ENCODE measurements at places on chromosomes 7 and 10.
A peak's percentile ranks its signal among the peaks of the same experiment; 100 is the strongest.

- DNase-seq = no peak
Measured at GRCh38 chr10:42941790-42942189, 135.1 kb upstream of the RET start.

DNA sequence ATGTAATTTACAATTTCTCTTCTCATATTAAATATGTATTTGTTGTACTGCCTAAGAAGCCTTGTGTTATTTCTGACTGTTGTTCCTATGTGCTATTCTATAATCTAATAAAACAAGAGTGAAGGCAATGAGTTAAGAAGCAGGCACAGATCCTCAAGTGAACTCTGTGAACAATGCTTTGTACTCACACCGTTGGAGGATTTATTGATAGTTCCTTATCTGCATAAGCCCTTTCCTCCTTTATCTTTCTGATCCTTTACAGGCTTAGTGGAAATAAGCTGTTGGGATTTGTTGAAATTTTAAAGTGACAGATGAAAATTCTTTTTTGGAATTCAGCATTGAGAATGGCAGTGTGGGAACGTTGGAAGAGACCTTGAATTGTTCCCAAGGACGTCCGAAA is 329.6 kb upstream of the NPVF start:
- no peak for DNase-seq

GRCh38 chr7:47818796-47819606 is 129.3 kb downstream of the PKD1L1 start:
- peak; percentile 71 for DNase-seq

DNA sequence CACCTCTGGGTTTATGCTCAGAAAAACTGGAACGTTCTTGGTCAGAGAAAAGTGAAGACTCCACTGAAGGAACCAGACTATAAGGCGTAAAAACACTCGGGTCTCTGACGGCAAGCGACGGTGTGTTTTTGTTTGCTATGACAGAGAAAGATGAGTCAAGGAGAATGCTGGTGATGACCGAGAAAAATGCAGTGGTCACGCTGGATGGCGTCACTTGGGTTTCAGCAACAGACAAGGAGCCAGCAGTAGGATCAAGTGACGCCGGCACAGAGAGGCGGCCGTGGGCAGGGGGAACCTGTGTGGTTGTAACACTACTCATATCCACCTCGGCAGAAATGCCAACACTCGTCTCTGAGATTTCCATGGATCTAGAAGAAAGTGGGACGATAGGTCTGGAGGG is 63.4 kb downstream of the KIAA1549 start:
- no peak for DNase-seq

- DNase-seq = no peak
Measured at GRCh38 chr7:55526770-55527169, 45.5 kb downstream of the VOPP1 start.

DNA sequence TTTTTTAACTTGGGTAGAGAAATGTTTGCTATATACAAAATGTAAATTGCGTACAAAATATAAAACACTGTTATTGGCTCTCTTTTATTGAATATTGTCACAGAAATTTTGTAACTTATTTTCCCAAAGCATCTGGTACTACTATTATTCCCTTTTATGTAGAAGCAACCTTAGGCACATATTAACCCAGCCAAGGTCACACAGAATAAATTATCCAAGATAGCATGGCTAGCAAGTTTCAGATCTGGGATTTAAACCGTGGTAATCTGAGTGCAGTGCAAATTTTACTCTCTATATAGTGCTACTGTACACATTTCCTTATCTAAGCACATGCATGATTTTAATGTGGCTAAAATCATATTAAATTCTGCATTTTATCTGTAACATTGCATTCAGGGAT is 1190.5 kb upstream of the LRRTM3 start:
- no peak for DNase-seq

GRCh38 chr10:132538031-132538789 is 623 bp downstream of the INPP5A start:
- DNase-seq = no peak

GRCh38 chr10:132497063-132497680 is 40.4 kb upstream of the INPP5A start:
- DNase-seq = no peak

DNA sequence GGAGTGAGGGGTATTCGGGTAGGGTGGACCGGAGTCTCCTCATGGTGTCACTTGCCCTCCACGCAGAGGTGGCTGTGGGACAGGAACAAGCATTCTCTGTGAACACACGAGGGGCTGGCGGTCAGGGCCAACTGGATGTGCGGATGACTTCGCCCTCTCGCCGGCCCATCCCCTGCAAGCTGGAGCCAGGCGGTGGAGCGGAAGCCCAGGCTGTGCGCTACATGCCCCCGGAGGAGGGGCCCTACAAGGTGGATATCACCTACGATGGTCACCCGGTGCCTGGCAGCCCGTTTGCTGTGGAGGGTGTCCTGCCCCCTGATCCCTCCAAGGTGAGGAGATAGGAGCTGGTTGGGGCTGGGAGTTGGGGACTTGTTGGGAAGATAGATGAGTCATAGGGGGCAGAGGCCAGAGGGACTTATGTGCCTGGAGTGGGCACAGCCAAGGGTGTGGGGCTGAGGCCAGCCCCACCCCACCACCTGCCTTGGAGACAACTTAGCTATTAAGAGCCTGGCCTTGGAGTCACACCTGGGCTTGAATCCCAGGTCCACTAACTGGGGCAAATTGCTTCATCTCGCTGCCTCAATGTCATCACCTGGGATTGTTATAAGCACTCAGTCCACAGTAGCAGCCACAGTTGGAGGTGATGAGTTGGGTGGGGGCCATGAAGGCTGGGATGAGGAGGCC is 13.9 kb downstream of the FLNC start:
- no peak for DNase-seq

DNA sequence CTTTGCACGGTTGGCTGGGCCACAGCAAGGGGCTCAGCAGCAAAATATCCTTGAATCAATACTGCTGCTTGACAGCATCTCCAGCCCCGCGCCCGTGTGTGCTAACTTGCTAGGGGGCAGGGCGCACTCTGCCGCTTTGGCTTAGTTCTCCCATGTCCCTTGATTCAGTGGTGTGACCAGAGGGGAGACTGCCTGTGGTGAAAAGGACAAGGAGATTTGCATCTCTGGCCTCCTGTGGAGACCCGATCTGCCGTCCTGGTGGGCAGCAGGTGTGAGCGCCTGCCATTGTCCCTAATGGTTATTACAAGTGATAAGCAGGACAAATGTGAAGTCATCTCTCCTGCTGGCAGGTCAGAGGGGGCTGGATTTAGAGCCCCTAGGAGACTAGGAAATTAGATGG is 500.2 kb upstream of the GALNT17 start:
- DNase-seq = no peak

DNA sequence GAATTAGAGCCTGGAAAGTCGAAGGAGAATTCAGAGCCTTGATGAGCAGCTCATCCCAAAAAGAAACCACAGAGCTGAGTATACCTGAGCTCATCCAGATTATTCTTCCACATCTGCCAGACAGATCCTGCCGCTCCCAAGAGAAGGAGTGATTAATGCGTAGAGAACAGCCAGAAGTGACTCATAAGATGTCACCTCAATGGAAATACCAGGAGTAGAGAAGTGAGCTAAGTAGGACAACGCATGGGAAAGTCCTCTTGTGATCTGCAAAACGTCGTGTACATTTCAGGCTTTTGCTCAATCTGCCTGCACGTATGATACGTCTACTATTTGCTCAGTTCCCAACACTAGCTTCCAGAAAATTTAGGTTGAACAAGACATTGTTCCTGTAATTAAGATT is 230.5 kb upstream of the AUTS2 start:
- no peak for DNase-seq

GRCh38 chr7:92052684-92053083 is 81.6 kb downstream of the CYP51A1 start:
- DNase-seq = no peak

DNA sequence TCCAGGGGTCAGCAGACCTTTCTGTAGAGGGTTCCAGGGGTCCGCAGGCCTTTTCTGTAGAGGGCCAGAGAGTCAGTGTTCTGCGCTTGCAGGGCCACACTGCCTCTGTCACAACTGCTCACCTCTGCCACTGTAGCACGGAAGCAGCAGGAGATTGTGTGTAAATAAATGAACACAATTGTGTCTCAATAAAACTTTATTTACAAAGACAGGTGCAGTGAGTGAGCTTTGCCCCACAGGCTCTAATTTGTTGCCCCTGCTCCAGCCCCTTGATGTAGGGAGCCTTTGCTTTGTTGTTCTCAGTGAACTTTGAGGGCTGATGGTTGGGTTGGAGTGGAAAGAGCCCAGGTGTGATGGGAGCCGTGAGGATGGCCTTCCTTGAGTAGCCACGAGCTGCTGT is 67.8 kb downstream of the MGMT start:
- no peak for DNase-seq

GRCh38 chr7:17940951-17941431 is 697 bp upstream of the SNX13 start:
- DNase-seq = no peak

- no peak for DNase-seq
Measured at GRCh38 chr7:104993217-104993862, 20.7 kb upstream of the KMT2E start.

- DNase-seq = no peak
Measured at GRCh38 chr7:55148571-55148970, 129.8 kb downstream of the EGFR start.

- no peak for DNase-seq
Measured at GRCh38 chr10:72561745-72562166, 64.1 kb downstream of the MICU1 start.

DNA sequence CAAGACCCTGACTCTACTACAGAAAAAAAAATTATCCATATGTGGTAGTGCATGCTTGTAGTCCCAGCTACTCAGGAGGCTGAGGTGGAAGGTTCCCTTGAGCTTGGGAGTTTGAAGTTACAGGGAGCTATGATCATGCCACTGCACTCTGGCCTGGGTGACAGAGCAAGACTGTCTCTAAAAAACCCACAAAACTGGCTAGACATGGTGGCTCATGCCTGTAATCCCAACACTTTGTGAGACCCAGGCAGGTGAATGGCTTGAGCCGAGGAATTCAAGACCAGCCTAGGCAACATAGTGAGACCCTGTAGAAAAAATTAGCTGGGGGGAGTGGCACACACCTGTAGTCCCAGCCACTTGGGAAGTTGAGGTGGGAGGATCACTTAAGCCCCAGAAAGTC is 32.9 kb upstream of the CHST3 start:
- DNase-seq = no peak

DNA sequence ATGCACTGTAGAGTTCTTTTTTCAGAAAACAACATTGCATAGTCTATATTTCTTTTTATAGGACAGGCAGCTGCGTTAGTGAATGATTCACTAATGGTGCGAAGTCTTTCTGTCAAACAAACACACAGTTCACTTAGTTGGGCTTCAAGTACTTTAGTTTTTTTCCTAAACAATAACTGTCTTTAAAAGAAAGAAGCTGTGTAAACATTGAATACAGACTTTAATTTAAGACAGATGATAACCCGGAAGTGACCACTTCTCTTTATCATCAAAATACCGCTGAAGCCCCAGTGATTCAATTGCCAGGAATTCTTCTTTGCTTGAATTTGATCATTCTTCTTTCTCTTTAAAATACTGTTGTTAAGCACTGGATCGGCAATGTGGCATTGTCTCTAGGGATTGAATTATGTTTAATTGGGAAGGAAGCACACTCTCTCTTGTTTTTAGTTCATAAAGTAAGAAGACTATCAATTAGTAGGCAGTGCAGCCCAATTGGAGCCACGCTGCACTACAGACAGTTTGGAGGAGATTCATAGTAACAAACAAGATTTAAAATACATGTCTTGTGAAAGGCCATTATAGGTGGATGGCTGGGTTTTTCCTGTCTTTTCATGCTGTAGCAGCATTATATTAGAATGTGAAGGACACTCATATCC is 30.4 kb downstream of the CNTNAP2 start:
- DNase-seq = no peak

- DNase-seq = no peak
Measured at GRCh38 chr7:93212881-93213280, 13.4 kb downstream of the HEPACAM2 start.

DNA sequence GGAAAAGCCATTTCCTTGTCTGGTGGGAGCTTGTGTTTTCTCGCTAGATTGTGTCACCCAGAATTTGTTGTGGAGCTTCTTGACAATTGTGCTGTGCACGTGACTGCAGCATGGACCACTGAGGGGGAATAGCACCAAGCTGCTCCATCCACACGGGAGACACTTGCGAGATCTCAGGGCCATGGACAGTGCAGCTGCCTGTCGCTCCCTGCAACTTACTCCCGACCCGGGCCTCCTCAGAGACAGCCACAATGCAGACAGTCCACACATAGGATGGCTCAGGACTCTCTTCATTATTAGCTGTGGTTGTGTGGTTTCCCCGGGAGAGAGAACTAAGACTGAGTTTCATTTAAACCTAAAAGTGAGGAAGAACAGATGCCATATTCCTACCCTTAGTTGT is 673.2 kb upstream of the GALNT17 start:
- DNase-seq = no peak

DNA sequence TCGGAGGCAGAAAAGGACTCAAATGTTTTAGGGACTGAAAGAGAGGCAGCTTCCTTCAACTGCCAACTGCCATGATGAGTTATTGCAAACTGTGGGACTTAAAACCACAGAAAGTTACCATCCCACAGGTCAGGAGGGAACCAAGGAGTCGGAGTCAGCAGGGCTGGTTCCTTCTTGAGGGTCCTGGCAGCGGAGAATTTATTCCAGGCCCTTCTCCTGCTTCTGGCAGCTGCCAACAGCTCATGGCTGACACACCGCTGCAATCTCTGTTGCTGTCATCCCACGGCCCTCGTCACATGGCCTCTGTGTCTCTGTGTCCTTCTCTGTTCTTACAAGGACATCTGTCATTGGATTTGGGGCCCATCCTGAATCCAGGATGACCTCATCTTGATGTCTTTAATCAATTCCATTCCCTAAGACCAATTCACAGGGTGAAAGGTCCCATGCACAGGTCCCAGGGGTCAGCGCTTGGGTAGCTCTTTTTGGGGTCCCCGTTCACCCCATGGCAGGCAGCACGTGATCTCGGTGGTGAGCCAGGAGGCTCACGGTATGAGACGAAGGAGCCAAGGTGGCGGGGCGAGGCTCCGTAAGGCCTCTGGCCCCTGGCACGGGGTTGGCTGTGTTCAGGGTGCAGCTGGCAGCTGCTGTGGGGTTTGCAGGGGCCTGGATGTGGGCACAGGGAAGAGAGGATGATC is 27.4 kb upstream of the PSMG3 start:
- DNase-seq = no peak

DNA sequence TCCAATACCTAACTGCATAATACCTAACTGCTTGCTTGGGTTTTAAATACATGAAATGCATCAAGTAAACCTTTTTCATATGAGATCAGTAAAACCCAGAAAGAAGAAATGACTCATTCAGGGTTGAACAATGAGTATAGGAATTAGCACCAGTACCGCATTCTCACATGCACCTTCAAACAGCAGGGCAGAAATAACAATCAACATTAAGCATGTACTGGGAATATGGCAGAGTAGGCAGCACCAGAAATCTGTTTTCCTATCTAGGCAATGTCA is 850.3 kb upstream of the SORCS1 start:
- DNase-seq = no peak

GRCh38 chr10:110764793-110765512 is 106.8 kb upstream of the PDCD4 start:
- no peak for DNase-seq

GRCh38 chr7:132446260-132446659 is 130.0 kb downstream of the PLXNA4 start:
- DNase-seq = no peak

- DNase-seq = peak; percentile 64
Measured at GRCh38 chr10:132961787-132962622, 19.6 kb upstream of the CFAP46 start.

- no peak for DNase-seq
Measured at GRCh38 chr7:97298561-97298960, 181.1 kb downstream of the SDHAF3 start.

- DNase-seq = no peak
Measured at GRCh38 chr7:102393467-102393866, 2.7 kb upstream of the PRKRIP1 start.

GRCh38 chr7:4833691-4834600 is 27.9 kb downstream of the PAPOLB start:
- DNase-seq = no peak

All from HFFc6 (cell line).